NCI-H2081 (cell line): ENCODE measurements at places on chromosomes 13 and 19.
A peak's percentile ranks its signal among the peaks of the same experiment; 100 is the strongest.

DNA sequence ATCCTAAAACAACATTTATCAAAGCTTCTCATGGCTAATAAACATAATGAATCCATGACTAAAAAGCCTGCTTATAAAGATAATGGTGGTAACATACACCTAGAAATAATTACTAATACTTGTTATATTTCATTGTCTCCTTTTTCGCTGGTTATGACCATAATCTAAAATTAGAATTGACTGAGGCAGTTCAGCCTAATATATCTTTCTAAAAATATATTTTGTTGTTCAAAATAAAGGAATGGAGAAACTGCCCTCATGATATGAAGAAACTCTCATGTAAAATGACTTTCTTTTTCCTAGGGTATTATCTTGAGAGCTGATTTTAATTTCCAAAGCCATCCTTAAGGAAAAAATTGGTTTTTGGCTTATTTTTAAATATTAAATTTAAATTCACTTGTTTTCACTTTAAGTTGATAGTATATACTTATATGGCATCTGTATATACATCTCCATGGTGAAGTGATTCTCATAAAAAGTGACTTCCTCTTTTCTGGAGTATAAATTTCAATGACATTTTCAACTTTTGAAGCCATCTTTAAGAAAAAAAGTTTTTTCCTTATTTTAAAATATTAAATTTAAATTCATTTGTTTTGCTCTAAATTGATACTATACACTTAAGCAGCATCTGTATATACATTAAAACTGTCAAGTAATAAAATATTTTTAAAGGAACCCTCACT is 204.6 kb downstream of the VWA8 start:
- no peak for DNase-seq

- DNase-seq, result no peak
Observed at GRCh38 chr13:113533161-113533840, 42.8 kb upstream of the DCUN1D2 start.

DNA sequence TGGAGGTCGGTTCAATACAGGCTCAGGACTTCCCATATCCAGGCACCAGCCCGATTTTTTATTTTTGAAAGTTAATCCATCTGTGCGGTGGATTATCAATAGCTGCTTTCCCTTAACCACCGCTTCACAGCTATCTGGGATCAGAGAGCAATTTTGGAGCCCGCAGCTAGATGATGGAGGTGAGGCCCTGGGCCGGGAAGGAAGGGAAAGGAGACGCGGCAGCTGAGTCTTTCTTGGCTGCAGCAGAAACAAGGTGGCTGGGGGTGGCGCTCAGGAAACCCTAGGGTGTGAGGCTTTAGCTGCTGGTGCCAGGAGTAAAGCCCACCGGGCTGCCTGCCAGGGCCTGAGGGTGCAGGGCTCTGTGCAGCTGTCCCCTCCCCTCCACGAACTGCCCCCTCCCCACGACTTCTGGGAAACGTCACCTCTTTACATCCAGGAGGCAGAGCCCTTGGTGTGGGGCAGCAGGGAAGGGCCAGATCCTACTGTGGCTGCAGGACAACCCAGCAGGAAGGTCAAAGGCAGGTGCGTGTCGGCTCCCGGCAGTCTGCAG is 307.0 kb downstream of the ZNF536 start:
- no peak for DNase-seq

DNA sequence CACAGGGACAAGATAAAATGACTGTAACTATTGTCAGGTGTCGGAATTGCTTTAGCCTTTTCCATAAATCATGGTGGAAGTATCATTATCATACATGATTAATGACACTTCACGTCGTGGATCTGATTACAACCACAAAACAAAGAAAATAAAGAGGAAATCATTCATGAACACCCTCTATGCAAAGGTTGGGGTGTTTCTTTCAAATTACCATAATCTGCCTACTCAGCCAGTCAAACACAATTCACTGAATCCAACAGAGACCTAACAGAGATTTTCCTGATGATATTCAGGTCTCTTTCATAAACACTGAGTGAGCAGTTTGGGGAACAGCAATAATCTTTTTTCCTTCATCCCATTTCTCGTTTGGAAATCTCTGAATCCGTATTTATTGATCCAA is 625.6 kb downstream of the DCT start:
- DNase-seq, result peak; percentile 54

GRCh38 chr13:109687559-109688448 is 98.6 kb downstream of the IRS2 start:
- peak; percentile 59 for DNase-seq

- no peak for DNase-seq
Observed at GRCh38 chr13:110062077-110062776, 244.7 kb downstream of the COL4A1 start.

GRCh38 chr13:114140131-114140905 is 7.9 kb upstream of the RASA3 start:
- no peak for DNase-seq

DNA sequence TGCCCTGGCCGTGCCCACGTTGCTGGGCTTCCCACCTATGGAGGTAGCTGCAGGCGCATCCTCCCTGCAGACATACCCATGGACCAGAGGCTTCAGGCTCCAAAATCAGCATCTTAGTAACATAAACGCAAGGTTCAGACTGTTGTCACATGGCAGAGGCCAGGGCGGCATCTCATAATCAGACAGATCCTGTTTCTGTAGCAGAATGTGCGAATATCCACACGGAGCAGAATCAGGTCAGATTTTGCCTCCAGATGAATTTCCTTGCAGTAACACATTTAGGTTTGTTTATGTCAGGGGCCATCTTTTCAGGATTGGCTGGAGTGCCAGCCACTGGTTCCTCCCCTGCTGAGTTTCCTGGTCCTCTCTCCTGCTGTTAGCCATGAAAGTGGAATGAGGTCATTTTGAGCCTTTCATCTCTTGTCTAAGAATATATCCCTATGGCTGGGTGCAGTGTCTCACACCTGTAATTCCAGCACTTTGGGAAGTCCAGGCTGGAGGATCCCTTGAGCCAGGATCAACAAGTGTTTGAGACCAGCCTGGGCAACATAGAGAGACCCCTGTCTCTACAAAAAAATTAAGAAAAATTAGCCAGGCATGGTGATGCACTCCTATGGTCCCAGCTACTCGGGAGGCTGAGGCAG is 20.5 kb downstream of the SMARCA4 start:
- DNase-seq, result no peak

- DNase-seq, result no peak
Observed at GRCh38 chr19:4454747-4455718, 2.6 kb downstream of the UBXN6 start.

- DNase-seq, result no peak
Observed at GRCh38 chr13:28415994-28416421, 78.9 kb downstream of the FLT1 start.

DNA sequence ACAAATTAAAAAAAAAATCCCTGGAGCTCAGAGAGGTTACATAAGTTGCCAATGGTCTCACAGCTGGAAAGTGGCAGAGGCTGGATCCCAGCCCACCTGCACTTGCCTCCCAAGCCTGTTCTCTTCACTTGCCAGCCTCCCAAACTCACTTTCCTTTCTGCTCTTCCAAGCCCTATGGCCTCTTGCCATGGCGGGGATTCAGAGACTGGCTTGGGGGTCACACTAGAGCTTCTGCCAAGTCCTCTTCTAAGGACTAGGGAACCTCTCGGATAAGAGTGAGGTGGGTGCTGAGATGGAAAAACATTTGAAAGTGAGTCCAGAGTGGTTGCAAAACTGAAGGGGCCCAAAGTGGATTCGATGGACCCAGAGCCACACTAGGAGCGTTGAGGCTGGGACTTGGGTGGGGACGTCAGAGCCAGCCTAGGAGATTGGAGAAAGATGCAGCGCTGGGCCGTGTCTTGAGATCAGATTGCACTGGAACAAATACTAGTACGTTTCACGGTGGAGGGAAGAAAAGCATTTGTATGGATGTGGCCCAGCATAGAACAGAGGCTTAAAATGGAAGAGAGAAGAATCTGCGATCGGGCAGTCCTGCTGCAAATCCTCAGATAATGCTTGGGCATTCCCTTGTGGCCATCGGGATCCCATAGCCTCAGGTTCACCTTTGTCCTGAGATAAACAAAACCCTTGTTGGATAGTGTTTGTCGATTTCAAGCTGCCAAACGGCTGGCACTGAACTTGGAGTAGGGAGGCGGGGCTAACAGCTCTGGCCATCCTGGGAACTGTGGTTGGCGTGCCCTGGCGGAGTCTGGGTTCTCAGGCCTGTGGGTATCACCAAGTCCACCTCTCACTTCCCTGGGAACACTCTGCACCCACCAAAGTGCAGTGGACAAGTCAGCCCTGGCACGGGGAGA is 84.8 kb downstream of the ING1 start:
- DNase-seq, result no peak

DNA sequence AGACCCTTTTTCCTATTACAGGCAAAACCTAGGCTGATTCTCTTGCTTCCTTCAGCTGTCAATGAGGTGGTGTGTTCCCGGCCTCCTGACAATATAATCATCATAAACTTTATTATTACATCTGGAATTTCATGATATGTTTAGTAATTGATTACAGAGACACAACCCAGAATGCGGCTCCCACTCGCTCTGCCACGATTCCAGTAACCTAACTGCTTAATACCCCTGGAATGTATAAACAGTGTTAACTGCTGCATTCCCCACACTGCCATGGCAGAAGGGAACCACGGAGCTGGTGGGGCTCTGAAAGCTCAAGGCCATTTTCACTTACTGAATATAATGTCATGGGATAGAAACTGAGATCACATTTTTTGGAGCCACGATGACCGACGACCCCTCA is 17.1 kb downstream of the TSHZ3 start:
- no peak for DNase-seq
